ENCODE measurements at places on chromosomes 2 and 18. TPM values are rescaled to one million over a fixed set of nuclear protein-coding genes. Genes with fewer than 3 reads are reported as not detected.

The C2orf80 gene
- total RNA-seq, result not detected

The C1QL2 gene
- total RNA-seq, result not detected

The SUMO1 gene
- 94.7 TPM for total RNA-seq

DNA sequence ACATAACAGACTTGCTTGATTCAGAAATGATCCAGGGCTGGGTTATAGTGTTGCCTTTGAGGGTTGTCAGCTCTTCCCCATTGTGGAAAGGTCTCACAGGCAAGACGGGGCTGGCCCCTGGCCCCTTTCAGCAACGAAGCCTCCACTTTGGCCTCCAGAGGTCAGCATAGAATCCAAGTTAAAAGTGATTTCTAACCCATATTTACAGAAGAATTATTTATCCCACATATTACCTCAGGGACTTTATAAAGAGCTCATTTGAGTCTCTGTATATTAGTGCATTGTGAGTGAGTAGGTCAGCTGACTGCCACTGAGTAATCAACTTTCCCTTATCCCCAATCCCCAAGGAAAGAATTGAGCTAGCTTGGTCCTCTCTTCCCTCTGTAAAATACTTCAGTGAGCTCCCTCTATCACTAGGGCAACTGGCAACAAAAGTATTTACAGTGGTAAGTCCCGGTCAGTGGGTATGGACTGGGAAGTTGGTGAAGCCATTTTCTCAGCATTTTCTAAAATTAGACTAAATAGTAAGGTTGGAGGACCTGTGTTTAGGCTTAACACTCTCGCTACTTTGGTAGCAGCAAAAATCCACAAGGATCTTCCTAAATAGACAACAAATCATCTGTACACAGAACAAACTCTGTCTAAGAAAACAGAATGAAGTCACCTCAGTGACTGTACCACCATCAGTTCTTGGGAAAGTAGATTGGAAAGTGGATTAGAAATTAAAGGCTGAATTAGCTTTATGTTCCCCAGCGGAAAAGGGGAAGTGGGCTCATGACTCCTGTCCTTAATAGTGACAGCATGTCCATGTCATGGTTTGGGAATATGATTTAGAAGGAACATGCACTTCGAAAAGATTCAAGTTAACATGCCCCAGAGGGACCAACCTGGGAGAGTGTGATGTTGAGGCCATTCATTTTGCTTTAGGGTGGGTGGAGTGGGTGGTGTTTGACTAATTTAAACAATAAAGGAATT, 171.0 kb upstream of the SIX3 start:
- DNase-seq, result no peak

GRCh38 chr2:145323512-145323911, 803.6 kb upstream of the ZEB2 start:
- DNase-seq, result no peak

GRCh38 chr2:133817680-133818566, 249.7 kb upstream of the NCKAP5 start:
- DNase-seq, result peak; percentile 95

The PFN4 gene
- 2.7 TPM for total RNA-seq

The SERPINB3 gene
- not detected for total RNA-seq

The KRTCAP3 gene
- not detected for total RNA-seq

GRCh38 chr2:73868204-73868978, 24.4 kb upstream of the ACTG2 start:
- DNase-seq, result no peak

The TLK1 gene
- 22.8 TPM for total RNA-seq

The CNNM3 gene
- 6.7 TPM for total RNA-seq

The SERPINB2 gene
- 33.7 TPM for total RNA-seq

DNA sequence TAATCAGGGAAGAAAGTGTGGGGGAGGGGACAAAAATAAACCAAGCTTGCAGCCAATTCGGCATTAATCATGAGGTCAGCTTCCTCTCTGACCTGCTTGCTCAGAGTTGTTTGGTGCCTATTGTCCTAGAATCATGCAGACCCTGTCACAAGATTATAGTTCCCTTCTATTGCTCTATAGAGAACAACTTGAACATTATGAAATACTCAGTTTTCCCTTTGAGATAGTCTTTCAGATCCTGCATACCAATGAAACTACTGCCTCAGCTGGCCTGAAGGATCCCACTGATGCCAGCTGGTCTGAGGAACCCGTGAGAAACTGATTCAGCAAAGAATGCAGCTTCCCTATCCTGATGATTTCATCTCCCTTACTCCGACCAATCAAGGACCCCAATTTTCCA, 955 bp upstream of the BBS5 start:
- DNase-seq, result peak; percentile 48

- DNase-seq, result no peak
Observed at GRCh38 chr2:169086893-169087467, 17.6 kb downstream of the DHRS9 start.

- DNase-seq, result no peak
Observed at GRCh38 chr2:150090031-150090430, 397.4 kb downstream of the RND3 start.

GRCh38 chr2:211086049-211086448, 529.6 kb downstream of the CPS1 start:
- no peak for DNase-seq

DNA sequence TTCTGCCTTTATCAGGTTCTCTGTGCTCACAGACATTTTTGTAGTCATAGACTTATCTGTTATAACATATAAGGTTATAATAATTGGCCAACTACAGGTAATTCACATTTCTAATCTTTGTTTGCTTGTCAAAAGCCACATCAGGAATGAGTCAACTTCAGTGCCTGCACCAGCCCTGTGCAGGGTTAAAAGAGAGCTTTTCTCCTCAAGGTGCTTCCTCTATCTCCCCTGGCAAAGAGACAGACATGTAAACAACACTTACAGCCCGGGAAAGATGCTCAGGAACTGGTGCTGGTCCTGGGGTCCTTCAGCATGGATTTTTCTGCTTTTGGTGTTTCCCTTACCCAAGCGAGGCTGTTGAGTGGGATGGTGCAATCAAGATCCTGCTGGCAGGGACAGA, 7.7 kb upstream of the EHD3 start:
- no peak for DNase-seq

- DNase-seq, result peak; percentile 45
Observed at GRCh38 chr2:142131010-142131669, at the start of gene LRP1B. LRP1B (minus strand) TSS chr2:142131016; CDS start chr2:142130729, 287 bp downstream.

The COA5 gene
- total RNA-seq, result 20.6 TPM

GRCh38 chr18:26051843-26052242, 38.6 kb downstream of the SS18 start:
- no peak for DNase-seq

The LRRTM4 gene
- not detected for total RNA-seq

- DNase-seq, result no peak
Observed at GRCh38 chr18:35707247-35707646, 125.7 kb downstream of the GALNT1 start.

- peak; percentile 7 for DNase-seq
Observed at GRCh38 chr2:219104107-219105035, 43.6 kb upstream of the IHH start.

DNA sequence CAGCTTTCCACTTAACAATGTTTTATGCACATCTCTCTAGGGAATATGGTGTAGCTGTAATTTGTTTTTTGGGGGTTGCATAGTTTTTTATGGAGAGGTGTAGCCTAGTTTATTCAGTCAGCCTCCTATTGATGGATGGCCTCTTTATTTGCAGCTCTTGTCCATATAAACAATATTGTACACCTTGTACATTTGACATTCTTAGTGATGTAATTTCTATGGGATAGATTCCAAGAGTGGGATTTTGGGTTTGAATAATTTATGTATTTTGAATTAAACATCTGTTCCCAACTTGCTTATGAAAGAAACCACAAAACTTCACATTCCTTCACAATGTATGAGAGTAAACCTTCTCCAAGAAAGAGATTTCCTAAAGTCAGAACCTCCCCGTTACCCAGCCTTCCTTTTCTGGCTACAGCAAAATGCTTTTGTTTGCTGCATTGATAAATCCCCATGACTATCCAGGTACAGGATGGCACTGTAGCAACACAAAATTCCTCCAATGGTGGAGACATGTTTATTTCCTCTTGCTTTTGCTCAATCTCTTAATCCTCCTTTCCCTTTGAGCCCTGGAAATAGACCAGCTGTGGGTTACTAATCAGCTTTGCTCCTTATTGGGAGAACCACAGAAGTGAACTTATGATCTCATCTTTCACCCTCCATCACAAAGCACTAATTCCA, 58.4 kb upstream of the GALR1 start:
- no peak for DNase-seq

The LYPD6 gene
- total RNA-seq, result 1.1 TPM

Data from glomerular endothelial cell (primary cell).